SW480 (cell line): ENCODE measurements at places on chromosomes 12 and 14.

- no peak for DNase-seq
Measured at GRCh38 chr14:23984891-23985602, 3.7 kb upstream of the DHRS4L2 start.

DNA sequence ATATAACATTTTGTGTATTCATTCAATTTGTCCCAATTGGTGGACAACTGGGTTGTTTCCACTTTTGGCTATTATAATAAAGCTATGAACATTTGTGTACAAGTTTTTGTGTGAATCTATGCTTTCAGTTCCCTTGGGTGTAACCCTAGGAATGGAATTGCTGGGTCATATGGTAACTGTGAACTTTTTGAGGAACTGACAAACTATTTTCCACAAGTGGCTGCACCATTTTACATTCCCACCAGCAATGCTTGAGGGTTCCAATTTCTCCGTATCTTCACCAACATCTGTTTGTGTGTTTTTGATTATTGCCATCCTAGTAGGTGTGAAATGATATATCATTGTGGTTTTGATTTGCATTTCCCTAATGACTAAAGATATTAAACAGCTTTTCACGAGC lies 13.0 kb downstream of the LPCAT3 start:
- no peak for DNase-seq

DNA sequence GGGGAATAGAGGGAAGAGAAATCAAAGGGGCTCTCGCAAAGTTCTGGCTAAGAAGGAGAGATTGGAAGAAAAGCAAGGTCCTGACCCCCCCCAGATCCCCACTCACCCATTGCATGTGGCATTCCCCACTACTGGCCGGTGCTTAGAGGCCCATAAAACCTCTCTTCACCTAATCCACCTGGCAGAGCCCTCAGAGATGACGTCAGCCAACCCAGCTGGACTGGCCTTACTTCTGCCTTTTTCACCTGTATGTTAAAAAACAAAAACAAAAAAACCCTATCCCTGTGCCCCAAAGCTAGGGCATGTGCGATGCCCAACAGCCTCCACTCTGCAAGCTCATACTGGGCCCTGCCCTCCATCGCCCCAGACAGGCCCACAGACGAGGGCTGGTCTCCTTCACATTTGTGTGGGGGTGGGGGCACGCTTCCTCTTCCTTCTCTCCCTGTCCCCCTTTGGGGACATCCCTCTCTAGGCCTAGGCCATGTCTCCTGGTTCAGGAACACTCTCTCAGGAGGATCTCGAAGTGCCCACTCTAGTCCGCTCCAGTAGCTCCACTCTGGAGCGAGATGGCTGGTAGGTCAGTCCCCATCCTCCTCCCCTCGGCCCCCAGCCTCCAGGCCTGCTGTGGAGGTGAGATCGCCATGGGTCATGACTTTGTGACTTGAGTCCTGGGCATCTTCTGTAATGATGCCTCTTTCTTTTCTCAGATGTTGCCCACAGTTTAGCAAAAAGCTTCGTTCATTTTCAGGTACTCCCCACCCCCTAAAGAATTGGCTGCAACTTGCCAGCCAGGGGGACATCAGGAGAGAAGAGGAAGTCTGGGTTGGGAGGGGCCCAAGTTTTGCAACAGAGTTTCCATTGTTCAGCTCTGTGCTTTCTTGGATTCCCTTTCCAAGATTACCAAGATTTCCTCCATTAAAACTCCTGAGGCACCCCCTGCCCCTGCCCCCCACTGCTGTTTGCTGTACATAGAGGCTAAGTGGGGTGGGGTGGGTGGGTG lies 37.0 kb downstream of the FIGNL2 start:
- no peak for DNase-seq

DNA sequence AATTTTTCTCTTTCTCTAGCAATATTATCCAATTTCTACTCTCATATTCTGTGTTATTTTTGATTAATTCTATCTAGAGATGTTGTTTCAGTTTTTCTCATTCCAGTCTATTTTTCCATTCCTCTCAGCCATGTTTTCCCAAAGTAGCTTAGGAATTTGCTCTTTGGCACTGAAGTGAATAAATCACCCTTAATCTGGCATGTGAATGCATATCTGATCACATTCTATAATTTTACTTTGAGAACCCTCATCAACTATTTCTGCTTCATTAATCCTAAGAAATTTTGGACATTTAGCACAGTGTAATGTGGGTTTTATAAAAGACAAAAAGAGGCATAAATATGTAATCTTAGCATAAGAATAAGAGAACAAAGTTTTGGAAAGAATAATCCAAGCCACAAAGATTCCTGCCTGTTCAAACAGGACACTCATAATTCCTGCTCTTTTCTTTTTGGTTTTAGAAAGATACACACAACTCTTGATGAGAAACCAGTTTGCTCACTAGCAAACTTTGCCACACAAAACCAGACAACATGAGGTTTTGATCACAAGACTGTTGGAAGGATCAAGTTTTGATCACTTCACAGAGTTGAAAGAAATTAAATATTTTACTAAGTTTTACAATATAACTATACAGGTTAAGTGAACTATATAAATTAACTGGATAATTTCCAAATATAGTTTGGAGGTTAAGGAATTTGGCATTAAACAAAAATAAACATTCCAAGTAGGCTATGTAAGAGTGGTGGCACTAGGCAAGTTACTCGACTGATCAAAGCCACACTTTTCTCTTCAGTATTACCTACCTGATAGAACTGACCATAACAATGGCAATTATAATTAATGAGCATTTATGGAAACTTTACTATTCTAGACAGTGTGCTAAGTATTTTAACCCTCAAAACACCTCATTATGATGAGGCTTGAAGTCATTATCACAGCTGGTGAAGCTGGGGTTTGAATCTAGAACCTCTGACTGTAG lies 226.6 kb upstream of the TMTC1 start:
- no peak for DNase-seq
